Esophagus squamous epithelium (tissue), 5 donors: ENCODE measurements at places on chromosomes 6 and 20. TPM values are rescaled to one million over a fixed set of nuclear protein-coding genes. Genes with fewer than 3 reads are reported as not detected.
A peak's percentile ranks its signal among the peaks of the same experiment; 100 is the strongest.

GRCh38 chr6:133555685-133556084 is 314.5 kb downstream of the EYA4 start:
- H3K27ac ChIP-seq: no peak overlapping the region
- no peak overlapping the region for H3K4me3 ChIP-seq
- DNase-seq: no peak
- H3K4me1 ChIP-seq: no peaks in the 10 kb centered on the region
- no peaks in the 10 kb centered on the region for H3K36me3 ChIP-seq
- H3K27me3 ChIP-seq: no peaks in the 10 kb centered on the region

DNA sequence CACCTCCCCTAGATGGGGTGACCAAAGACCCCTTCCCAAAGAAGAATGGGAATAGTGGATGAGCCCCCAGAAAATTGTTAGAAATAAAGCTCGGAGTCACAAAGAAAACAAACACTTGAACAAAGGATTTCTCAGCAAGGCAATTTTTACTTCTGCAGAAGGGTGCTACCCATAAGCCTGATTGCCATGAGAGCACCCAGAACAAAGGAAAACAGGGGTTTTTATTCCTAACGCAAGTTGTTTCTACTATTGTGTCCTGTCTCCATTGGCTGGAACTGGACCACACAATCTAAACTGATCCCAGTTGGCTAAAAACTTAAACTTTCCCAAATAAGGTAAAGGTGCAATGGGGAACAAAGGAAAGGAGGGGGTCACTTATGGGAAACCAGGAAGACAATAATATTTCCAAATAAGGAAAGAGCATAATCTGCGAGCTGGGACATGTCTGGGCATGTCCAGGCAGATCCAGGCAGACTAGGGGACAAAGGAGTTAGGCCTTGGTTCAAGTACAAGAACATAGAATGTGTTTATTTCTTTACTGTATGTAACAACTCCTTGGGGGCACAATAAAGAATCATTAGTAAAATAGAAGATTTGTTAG is 20.0 kb downstream of the HLA-B start:
- no peak overlapping the region for H3K4me3 ChIP-seq
- no peak overlapping the region for H3K27ac ChIP-seq
- no peaks in the 10 kb centered on the region for H3K4me1 ChIP-seq
- H3K36me3 ChIP-seq: no peaks in the 10 kb centered on the region
- no peaks in the 10 kb centered on the region for H3K27me3 ChIP-seq

- no peak overlapping the region for H3K27ac ChIP-seq
- H3K4me1 ChIP-seq: peaks cover 5% of the 10 kb centered on the region
- no peaks in the 10 kb centered on the region for H3K36me3 ChIP-seq
- H3K27me3 ChIP-seq: no peaks in the 10 kb centered on the region
- DNase-seq: no peak
Measured at GRCh38 chr6:20433321-20433720, 31.6 kb downstream of the E2F3 start.

DNA sequence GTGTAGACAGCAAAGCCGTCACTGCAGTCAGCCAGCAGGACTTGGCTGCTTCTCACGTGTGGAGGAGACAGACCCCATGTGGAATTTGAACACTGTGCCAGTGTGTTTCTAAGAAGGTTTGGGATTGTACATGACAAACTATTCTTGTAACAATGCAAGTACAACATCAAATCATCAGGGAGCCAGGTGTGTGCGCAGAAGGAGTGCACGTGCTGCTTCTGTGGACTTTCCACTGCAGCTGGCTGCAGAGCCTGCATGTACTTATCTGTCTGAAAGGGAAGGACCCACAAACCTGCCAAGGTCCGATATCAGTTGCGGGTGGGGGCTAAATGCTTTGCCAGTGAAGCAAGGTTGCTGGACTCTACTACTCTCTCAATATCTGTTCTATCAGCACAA is 211.6 kb downstream of the WDR27 start:
- no peaks in the 10 kb centered on the region for H3K4me1 ChIP-seq
- H3K36me3 ChIP-seq: no peaks in the 10 kb centered on the region
- H3K4me3 ChIP-seq: no peak overlapping the region

GRCh38 chr6:75273009-75273408 is 11.6 kb downstream of the TMEM30A start:
- H3K27ac ChIP-seq: peak overlapping the region; percentile 5
- H3K4me1 ChIP-seq: no peaks in the 10 kb centered on the region
- H3K4me3 ChIP-seq: no peak overlapping the region
- no peaks in the 10 kb centered on the region for H3K27me3 ChIP-seq
- DNase-seq: no peak

GRCh38 chr6:166203003-166203640 is 35.5 kb upstream of the TBXT start:
- no peak overlapping the region for H3K4me3 ChIP-seq
- H3K27ac ChIP-seq: no peak overlapping the region
- no peaks in the 10 kb centered on the region for H3K27me3 ChIP-seq

Gene MYLK2
- total RNA-seq: not detected

Gene SIRPG
- not detected for total RNA-seq

Gene TREML1
- not detected for total RNA-seq

Gene SRSF12
- 0.42 TPM for total RNA-seq
